Ammon's horn (tissue), 1 donor: ENCODE measurements at places on chromosomes 4 and X.

- no peak for DNase-seq
Measured at GRCh38 chr4:63556332-63556731, 852.9 kb downstream of the TECRL start.

DNA sequence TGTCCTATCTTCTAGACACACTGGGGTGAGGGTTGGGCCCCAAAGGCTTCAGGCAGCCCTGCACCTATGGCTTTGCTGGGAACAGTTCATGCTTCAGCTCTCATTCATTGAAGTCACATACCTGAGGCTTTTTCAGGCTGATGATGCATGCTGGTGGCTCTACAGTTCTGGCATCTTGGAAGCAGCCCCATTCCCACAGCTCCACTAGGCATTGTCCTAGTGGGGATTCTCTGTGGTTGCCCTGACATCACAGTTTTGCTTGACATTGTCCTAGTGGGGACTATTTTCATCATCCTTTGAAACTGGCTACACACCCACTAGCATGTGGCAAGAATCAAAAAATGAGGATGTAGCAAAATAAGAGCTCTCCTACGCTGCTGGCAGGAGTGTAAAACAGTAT, 37.7 kb upstream of the C4orf17 start:
- no peak for DNase-seq

GRCh38 chrX:71118985-71119535, 664 bp downstream of the MED12 start:
- DNase-seq: peak; percentile 16

DNA sequence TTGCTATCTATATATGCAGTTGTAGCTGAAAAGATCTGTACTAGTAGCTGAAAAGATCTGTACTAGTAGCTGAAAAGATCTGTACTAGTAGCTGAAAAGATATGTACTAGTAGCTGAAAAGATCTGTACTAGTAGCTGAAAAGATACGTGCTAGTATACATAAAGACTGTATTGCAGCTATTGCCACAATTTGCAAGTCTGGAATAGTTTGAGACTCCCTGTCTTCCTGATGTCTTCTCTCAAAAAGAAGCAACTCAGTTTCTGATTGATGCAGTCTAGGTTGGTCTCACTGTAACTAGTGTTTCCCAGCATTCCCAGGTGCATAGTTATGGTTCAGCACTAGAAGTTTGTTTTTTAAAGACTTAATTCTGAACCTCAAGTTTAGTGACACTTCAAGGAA, 15.0 kb downstream of the SLAIN2 start:
- DNase-seq: no peak

GRCh38 chr4:184838249-184839074, 12.7 kb upstream of the ACSL1 start:
- DNase-seq: no peak

DNA sequence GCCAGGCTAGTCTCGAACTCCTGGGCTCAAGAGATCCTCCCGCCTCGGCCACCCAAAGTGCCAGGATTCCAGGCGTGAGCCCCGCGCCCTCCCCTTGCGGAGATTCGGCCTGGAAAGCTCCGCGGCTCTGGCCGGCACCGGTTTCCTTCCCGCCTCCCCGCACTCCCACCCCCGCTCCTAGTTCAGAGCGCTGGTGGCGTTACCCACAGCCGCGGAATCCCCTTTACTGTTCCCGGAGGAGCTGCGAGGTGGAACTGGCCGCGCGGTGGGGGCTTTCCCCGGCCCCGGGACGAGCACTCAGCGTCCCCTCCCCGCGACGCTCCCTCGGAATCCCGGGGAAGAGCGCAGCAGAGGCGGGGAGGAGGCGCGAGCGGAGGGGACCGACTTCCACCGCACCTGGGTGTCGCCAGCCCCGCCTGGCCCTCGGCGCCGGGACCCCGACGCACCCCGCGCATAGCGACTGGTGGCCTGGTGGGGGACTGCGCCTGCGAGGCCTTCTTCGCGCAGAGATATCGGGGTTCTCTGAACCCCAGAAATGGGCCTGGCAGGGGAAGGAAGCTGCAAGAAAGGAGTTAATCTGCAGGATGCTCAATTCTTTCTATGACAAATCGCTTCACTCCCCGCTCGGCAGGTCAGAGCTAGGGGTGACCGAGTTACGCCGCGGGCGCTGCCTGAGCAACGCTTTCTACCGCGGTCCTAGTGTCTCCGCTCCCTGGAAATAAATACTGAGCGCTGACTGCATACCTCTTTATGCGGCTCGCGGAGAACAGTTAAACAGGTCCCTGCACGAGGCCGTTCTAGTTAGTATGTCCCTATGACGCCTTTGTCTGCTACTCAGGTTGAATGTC, 14.6 kb upstream of the SLC25A4 start:
- DNase-seq: no peak

DNA sequence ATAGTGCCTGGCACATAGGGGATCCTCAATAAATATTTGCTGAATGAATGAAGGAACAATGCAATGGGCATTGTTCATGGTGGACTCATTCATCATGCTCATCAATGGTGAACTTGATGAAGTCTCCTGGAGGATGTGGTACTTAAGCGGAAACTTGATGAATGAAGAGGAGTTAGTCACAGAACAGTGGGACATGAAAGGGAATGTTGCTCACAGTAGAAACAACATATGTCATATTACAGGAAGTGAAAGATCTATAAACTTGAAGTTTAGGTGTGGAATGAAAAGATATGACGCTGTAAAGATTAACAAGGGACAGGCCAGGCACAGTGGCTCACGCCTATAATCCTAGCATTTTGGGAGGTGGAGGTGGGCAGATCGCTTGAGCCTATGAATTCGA, 224.1 kb downstream of the PPP3CA start:
- no peak for DNase-seq

DNA sequence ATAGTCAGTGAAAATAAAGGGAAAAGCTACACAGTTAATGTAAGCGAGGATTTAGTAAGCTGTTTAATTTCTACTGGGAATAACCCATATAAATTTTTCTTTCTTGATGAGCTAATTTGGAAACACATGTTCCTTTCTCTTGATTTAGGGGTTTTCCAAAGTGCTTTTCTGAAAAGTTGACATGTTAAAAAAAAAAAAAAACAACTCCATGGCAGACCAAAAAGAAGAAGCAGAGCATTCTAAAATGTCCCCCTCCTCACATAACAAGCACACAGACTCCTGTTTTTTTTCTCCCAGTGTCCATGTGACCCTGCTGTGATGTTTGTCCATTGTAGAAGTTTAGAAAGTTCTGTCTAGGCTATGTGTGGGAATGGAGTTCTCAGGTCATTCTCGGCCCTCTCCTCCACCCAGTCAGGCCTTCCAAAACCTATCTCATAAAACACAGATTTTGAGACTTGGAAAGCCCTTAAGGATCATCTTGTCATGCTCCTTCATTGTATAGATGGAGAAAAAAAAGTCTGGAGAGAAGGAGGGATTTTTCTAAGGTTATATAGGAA, 792 bp downstream of the CLIC2 start:
- no peak for DNase-seq

- DNase-seq: peak; percentile 55
Measured at GRCh38 chrX:41085878-41086626, 807 bp downstream of the USP9X start.

GRCh38 chr4:20253735-20254409, 2.2 kb downstream of the SLIT2 start:
- DNase-seq: peak; percentile 20

GRCh38 chr4:31275906-31276305, 555.7 kb downstream of the PCDH7 start:
- no peak for DNase-seq

GRCh38 chr4:52126966-52127365, 75.9 kb downstream of the SPATA18 start:
- DNase-seq: no peak

DNA sequence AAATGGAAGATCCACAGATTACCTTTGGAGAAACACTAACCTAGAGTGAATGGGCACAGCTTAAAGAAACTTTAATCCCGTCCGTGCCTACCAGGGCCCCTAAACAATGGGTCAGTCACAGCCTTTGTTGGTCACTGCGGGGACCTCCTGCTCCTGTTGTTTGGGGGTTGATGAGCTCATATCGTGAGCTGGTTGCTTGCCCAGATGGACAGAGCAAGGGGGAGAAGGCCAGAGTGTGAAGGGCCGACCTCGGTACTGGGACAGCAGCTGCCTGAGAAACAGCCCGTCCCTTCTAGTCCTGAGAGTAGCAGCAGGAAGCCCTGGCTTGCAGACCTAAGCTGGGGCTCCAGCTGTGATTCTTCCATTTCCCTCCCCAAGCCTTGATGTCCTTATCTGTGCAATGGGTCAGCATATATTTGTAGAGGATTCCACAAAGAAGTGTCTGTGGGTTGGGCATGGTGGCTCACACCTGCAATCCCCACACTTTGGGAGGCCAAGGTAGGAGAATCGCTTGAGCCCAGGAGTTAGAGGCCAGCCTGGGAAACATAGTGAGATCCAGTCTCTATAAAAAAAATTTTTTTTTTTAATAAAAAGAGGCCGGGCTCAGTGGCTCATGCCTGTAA, 69.6 kb upstream of the SLC34A2 start:
- DNase-seq: no peak

DNA sequence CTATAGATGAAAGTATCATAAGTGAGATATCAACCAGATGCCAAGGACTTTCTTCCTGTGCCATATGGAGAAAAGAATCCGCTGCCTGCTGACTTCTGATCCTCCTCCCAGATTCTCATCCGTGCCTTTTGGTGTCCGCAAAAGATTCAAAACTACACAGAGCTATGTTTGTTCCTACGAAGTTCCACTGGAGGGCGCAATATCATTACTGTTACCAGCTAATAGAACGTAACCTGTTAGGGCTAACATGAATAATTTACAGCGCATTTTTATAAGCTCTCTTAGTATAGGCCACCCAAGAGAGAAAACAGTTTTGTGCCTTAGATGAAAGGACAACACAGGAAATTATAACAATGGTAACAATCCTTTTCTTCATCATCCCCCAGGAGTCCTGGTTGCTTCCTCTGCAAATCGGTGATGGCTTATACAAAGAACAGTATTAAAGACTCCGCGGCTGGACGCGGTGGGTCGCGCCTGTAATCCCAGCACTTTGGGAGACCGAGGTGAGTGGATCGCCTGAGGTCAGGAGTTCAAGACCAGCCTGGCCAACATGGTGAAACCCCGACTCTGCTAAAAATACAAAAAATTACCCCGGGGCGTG, 22.8 kb upstream of the CENPVL3 start:
- peak; percentile 58 for DNase-seq

DNA sequence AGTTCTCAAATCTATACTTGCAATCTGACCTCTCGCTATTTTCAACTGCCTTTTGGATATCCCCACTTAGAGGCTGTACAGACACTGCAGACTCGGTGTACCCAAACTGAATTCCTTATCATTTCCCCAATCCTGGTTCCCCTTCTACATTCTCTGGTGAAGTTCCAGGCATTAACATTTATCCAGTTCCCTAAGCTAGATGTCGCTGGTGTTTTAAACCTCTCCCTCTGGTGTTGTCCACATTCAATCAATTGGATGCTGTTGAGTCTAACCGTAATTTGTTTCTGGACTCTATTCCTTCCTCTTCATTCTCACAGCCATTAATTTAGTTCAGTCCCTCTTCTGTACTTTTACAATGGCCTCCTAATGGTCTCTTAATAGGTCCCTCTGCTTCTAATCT, 7.2 kb upstream of the STK26 start:
- no peak for DNase-seq

DNA sequence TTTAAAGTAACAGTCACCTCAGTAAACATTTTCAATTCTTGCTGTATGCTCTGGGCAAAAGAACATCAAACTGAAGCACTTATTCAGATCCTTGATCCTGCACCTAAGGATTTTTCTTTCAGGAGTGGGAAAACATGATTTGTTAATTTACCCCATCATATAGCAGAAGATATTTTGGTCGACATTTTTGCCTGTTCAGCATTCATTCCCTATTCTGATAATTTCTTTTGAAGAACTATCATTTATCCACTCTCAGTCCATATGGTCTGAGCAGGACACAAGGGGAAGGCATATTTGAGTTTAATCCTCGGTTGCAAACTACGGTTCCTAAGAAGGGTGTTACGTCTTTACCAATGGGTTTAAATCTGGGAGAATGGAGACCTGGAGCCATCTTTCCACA, 1.2 kb upstream of the CLOCK start:
- no peak for DNase-seq

DNA sequence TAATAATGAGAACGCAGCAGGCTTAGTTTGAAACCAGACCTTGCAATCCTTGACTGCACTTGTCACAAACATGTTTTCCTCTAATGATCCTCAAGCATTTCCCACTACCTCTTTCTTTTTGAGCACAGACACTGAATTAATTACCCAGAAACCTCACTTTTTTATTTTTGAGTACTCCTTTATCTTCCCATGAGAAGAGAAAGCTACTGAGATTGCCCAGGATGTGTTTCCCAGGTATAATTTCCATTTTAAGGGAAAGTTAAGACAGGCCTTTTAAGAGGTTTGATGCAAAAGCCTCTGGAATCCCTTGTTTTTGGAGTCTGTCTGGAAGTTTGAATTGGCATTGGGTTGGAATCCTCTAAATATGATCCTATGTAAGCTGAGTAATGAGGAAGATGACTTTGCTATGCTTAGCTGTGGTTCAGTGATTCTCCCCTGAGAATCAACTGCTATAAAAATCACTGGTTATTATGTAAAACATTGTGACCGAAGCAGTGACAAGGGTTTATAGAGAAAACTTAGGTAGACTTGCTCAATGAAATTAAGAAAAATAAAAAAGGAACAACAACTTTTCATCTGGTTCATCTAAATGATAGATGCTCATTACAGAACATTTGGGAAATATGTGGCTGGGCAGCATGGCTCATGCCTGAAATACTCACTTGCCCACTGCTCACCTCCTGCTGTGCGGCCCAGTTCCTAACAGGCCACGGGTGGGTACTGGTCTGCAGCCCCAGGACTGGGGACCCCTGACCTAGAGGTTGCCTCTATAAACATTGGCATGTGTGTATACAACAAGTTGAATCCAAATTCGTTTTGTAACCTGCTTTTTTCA, 10.8 kb upstream of the RHOH start:
- no peak for DNase-seq

DNA sequence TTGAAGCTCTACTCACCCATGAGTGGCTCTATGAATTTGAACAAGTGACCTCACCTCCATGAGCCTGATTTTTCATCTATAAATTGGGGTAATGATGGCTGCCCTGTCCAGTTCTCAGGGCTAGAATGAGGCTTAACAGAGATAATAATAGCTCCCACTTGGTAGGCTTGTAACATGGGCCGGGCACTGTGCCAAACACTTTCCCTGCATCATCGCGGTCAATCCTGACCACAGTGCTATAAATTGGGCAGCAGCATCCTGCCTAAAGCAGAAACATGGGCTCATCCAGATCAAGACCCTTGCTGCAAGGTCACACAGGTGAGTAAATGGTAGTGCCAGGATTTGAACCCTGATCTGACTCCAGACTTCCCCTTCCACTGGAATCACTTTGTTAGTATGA, 12.8 kb downstream of the APLN start:
- DNase-seq: no peak
